ENCODE measurements at places on chromosomes 6 and 20. TPM values are rescaled to one million over a fixed set of nuclear protein-coding genes. Genes with fewer than 3 reads are reported as not detected.

Gene CAGE1
- 0.03 TPM for polyA plus RNA-seq

Gene FKBP1C
- 3.3 TPM for polyA plus RNA-seq

GRCh38 chr6:63649847-63650265 is 14.3 kb downstream of the PHF3 start:
- no peak for DNase-seq

DNA sequence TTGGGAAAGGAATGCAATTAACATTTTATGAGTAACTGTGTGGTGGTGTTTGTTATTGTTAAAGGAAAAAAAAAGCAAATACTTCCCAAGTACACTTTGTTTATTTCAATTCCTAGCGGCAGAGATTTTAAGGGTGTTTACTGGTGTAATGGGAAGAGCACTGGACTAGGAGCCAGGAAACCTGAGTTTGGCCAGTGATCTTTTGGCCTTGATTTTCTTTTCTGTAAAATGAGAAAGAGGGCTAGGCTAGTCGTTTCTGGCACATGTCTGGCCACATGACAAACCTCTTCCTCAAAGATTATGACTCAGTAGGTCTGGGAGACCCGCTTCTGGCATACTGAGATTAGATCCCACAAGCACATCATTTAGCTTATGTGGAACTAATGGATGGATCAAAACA is 428.1 kb upstream of the NOX3 start:
- DNase-seq = no peak

Gene MAPK13
- polyA plus RNA-seq = 63.7 TPM
